Uterus (tissue), 4 donors: ENCODE measurements at places on chromosomes 12 and 14. TPM values are rescaled to one million over a fixed set of nuclear protein-coding genes. Genes with fewer than 3 reads are reported as not detected.
A peak's percentile ranks its signal among the peaks of the same experiment; 100 is the strongest.

- no peaks in the 10 kb centered on the region for H3K27me3 ChIP-seq
- no peaks in the 10 kb centered on the region for H3K4me1 ChIP-seq
- no peak overlapping the region for H3K4me3 ChIP-seq
- no peaks in the 10 kb centered on the region for H3K36me3 ChIP-seq
Measured at GRCh38 chr14:21201732-21202462, 46.0 kb upstream of the OR5AU1 start.

DNA sequence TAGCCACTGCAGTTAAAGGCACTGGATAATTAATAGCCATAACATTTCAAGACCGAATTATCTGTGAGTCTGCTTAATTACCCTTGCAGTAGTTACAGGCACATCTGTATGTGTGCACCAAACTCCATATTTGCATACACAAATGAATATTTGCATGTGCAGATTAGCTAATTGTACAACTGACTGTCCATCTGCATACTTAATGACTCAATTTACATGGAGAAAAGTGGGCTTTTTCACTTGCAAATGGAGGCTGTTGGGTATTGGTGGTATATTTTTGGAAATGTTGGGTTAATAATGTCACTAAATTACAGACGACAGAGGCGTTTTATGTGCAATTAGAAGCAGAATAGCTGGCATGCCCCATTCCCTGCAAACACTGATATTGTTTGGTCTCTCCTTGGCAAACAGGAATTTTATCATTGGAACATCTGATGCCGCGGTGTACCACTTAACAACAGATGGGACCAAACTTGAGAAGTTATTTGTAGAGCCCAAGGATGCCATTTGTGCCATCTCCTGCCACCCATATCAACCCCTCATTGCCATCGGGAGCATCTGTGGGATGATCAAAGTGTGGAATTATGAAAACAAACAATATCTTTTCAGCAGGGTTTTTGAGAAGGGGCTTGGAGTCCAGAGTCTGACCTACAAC is 39.6 kb downstream of the CFAP251 start:
- H3K4me3 ChIP-seq: no peak overlapping the region
- no peaks in the 10 kb centered on the region for H3K36me3 ChIP-seq
- no peak for DNase-seq

TTC7B gene
- total RNA-seq: 17.9 TPM

BCL2L14 gene
- total RNA-seq: not detected

- H3K27me3 ChIP-seq: no peaks in the 10 kb centered on the region
- no peak overlapping the region for H3K27ac ChIP-seq
- no peak overlapping the region for H3K4me3 ChIP-seq
- H3K4me1 ChIP-seq: no peaks in the 10 kb centered on the region
- no peaks in the 10 kb centered on the region for H3K36me3 ChIP-seq
Measured at GRCh38 chr12:93127582-93128331, 198.7 kb upstream of the EEA1 start.

GRCh38 chr12:12440784-12441428 is 84.0 kb downstream of the BORCS5 start:
- no peak for DNase-seq
- no peaks in the 10 kb centered on the region for H3K27me3 ChIP-seq
- no peaks in the 10 kb centered on the region for H3K4me1 ChIP-seq
- H3K36me3 ChIP-seq: no peaks in the 10 kb centered on the region

CMKLR1 gene
- 13.3 TPM for total RNA-seq

GRCh38 chr14:53501361-53502211 is 348.5 kb upstream of the DDHD1 start:
- H3K4me3 ChIP-seq: no peak overlapping the region
- no peak overlapping the region for H3K27ac ChIP-seq
- no peaks in the 10 kb centered on the region for H3K27me3 ChIP-seq
- no peaks in the 10 kb centered on the region for H3K4me1 ChIP-seq
- H3K36me3 ChIP-seq: no peaks in the 10 kb centered on the region

UBE3B gene
- total RNA-seq: 14.7 TPM

APPL2 gene
- 17.6 TPM for total RNA-seq

RPGRIP1 gene
- total RNA-seq: not detected

TDP1 gene
- total RNA-seq: 12.3 TPM

DNA sequence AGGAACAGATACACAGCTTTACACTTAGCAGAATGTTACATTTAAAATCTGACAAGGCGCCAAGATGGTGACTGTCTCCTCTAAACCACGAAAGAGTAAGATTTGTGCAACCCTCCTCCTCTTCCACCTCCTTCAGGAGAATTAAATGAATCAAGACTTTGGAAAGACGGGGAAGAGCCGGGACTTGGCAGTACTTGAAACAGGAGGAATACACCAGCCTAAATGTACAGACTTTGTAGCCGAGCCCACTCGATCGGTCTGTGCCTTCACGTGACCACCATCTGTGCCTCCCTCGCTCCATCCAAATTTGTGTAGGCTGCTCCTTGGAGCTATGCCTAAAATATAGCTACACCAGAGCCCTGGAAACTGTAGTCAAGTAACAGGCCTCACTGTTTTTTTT is 38.3 kb downstream of the SSPN start:
- H3K4me3 ChIP-seq: no peak overlapping the region
- no peaks in the 10 kb centered on the region for H3K4me1 ChIP-seq
- DNase-seq: no peak
- H3K36me3 ChIP-seq: no peaks in the 10 kb centered on the region

POU6F1 gene
- 8.4 TPM for total RNA-seq

DNA sequence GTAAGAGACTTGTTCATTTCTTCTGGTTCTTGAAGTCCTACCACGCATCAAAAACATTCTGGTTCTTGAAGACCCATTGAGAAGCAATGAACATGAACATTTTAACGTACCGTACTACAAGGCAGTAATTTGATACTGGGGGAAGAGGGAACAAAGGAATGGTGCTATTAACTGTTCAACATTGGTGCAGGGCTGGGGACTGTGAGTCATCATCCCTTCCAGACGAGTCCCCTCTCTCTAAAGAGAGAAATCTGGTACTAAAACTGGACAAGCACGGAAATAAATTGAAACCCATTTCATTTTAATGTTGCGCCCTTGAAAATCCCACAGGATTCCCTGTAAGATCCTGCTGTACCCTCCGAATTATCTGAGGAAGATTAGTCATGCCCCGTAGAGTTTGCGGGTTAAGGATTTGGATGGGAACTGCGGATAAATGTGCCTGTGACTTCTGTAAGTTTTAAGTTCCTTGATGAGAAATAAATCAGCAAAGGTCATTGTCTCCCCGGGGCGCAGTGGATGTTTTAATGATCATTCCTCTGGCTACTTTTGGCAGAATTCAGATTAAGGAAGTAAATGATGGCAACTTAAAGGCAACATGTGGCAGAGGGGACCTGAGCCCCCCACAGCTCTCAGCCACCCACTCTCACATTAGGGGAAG is 78.6 kb downstream of the KCNK13 start:
- no peak for DNase-seq
- H3K27me3 ChIP-seq: no peaks in the 10 kb centered on the region
- H3K36me3 ChIP-seq: no peaks in the 10 kb centered on the region
- no peaks in the 10 kb centered on the region for H3K4me1 ChIP-seq
- H3K27ac ChIP-seq: no peak overlapping the region

DNA sequence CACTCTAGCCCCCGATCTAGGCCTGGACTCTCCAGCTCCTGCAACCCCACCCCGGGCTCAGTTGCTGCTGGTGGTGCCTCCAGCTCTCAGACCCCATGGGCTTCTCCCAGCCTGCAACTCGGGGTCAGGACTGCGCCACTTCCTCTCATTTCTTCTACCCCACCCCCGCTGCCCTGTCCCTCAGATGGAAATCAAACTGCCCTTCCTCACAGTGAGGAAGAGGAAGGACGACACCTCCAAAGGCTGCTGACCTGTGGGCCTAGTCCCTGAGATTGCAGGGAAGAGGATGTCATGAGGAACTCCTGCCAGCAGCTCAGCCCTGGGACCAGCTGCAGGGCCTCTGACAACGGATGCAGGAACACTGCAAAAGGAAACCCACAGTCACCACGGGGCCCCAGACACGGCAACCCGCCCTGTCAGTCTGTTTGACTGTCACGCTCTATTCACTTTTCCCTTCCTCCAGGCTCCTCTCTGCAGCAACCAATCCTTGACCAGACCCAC is 29.3 kb upstream of the PNMA1 start:
- no peaks in the 10 kb centered on the region for H3K27me3 ChIP-seq
- H3K27ac ChIP-seq: peak overlapping the region; percentile 92
- no peak overlapping the region for H3K4me3 ChIP-seq
- peaks cover 62% of the 10 kb centered on the region for H3K4me1 ChIP-seq
- no peak for DNase-seq

DNA sequence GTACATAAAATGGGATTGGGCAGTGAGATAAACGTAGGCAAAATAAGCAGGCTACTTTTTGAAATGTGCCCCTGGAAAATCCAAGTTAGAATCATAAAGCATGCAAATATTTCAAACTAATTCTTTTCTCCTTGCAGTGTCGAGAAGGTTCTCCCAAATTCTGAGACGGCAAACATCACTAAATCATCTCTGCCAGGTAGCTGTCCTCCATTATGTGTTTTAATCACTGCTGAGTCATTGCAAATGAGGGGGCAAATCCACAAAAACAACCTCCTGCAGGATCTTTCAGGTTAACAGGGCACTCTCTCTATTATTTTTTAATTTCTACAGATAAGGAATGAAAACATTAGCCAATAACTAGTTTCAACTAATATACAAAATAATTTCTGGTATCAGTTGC is 63.2 kb upstream of the RIC8B start:
- no peak overlapping the region for H3K4me3 ChIP-seq
- no peaks in the 10 kb centered on the region for H3K4me1 ChIP-seq
- H3K27ac ChIP-seq: no peak overlapping the region
- no peak for DNase-seq
- H3K27me3 ChIP-seq: no peaks in the 10 kb centered on the region

GRCh38 chr12:8127138-8127537 is 3.7 kb downstream of the CLEC4A start:
- no peaks in the 10 kb centered on the region for H3K27me3 ChIP-seq
- H3K27ac ChIP-seq: no peak overlapping the region
- no peak for DNase-seq
- H3K36me3 ChIP-seq: no peaks in the 10 kb centered on the region
- H3K4me1 ChIP-seq: no peaks in the 10 kb centered on the region
